ENCODE measurements at places on chromosomes 1 and 21.
A peak's percentile ranks its signal among the peaks of the same experiment; 100 is the strongest.

- DNase-seq, result no peak
These were observed 3.6 kb upstream of the RABIF start for GRCh38 chr1:202892501-202892900.

DNA sequence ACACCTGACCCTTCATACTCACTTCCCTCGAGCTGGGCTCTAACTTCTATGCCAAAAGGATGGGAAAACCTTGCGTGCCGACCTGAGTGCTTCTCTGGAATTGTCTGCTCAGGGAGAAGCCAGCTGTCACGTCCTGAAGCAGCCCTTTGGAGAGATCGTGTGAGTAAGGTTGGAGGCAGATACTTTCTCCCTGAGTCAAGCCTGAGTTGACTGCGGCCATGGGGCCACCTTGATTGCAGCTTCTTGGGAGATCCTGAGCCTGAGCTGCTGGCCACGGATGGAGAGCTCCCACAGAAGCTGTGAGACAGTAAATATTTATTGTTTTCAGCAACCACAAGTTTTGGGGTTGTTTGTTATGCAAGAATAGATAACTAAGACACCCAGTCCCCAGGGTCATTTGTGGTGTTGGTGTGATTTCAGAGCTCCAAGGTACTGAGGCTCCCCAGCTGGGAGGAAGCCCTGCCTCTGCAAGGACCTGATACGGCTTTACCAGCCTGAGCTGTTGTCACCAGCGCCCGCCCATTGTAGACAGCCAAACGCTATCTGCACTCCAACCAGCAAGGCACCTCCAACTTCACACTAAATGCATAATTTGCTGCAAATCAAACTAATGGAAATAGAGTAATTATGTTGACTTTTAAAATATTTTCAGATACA lies 531.6 kb downstream of the PTPRU start:
- no peak for DNase-seq

GRCh38 chr21:41953831-41954653 lies at the start of gene C2CD2:
Gene C2CD2, minus strand, starts transcription at chr21:41954018. Its CDS starts 370 bp downstream, at chr21:41953648.
- no peak for DNase-seq

GRCh38 chr1:151193856-151194255 lies 3.9 kb upstream of the VPS72 start:
- DNase-seq, result no peak

DNA sequence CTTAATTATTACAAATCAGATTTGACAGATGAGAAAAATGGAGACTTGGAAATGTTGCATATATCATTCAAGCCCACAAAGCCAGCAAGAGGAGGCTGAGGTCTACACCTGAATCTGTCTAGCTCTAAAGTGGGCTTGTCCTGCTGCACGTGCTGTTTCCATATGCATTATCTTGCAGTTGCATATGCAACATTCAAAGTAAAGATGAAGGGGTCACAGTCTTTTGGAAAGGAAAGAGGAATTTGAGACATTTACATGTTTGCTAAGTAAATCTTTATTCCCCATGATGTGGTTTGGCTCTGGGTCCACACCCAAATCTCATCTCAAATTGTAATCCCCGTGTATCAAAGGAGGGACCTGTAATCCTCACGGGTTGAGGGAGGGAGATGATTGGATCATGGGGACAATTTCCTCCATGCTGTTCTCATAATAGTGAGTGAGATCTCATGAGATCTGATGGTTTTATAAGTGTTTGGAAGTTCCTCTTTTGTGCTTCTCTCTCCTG lies 98.3 kb downstream of the BACH1 start:
- DNase-seq, result no peak

- no peak for DNase-seq
These were observed 21.3 kb downstream of the GNAT2 start for GRCh38 chr1:109598156-109598555.

GRCh38 chr1:227731241-227731677 lies 3.8 kb downstream of the JMJD4 start:
- no peak for DNase-seq

GRCh38 chr1:162200096-162200847 lies 130.8 kb downstream of the NOS1AP start:
- DNase-seq, result no peak

- DNase-seq, result no peak
These were observed 10.2 kb upstream of the GNB1 start for GRCh38 chr1:1900883-1901640.

GRCh38 chr1:172298141-172298540 lies 122.3 kb upstream of the C1orf105 start:
- no peak for DNase-seq

- DNase-seq, result no peak
These were observed 167.7 kb upstream of the PTGFR start for GRCh38 chr1:78322928-78323680.

DNA sequence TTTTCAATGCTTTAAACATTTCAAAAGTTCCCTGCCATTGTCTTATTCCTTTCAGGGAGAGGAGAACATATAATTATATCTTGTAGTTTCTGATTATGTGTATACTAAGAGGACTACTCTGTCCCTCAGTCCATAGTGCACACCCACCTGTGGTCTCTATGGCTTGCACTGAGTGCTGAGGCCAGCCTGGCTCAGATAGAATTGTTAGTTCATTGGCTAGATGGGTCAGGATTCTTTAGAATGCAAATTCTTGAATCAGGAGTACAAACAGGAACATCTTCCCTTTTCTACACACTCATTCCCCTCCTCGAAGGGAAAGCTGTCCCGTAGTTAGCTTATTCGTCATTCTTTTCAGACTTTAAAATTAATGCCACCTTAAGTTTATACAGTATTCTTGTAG lies 8.2 kb downstream of the BACH1 start:
- DNase-seq, result no peak

- DNase-seq, result no peak
These were observed 120.8 kb downstream of the GABPA start for GRCh38 chr21:25855576-25855975.

DNA sequence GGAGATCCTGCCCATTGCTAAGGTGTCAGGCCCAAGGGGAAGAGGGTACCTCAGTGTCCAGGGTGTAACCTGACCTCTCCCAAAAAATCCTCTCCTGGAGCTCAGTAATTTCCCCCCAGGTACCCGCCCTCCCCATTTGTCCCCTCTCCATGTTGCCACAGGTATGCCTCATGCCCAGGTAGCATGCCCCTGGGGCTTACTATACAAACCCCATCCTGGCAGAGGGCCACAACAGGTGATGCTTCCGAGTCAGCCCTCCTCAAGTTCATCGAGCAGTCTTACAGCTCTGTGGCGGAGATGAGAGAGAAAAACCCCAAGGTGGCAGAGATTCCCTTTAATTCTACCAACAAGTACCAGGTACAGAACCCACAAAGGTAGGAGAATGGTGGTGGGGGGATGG lies 15.7 kb downstream of the ATP1A4 start:
- no peak for DNase-seq

DNA sequence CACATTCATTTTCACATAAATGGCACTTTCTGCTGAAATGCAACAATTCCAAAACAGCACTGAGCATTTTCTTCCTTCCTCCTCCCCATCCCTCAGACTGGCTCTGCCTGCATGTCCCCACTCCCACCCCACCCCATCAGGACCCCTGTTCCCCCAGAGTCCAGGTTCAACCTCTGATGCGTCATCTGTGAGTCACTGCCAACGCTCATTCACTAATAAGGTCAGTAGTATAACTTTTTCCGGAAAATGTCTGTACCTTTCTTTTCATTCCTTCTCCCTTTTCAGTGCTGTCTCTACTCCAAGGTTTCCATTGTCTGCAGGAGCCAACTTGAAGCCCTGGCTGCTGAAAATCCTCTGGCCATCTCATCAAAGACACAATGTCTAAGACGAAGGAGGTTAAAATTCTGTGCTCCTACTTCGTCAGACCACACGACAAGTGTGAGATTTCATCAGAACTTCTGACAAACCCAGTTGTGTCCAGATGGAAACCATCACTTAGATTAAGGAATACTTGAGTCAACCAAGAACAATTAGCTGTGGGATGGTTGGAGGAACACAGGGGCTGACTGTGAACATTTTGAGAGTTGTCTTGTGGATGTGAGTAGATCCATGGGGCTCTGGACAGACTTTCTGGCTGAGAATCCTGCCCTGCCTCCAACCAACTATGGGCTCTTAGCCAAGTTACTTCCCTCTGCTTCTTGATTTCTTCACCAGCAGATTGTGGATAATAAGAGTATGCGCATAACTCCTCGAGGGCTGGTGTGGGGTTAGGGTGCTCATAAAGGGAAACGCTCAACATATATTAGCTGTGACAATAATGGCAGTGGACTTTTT lies 35.6 kb upstream of the UTS2 start:
- no peak for DNase-seq

DNA sequence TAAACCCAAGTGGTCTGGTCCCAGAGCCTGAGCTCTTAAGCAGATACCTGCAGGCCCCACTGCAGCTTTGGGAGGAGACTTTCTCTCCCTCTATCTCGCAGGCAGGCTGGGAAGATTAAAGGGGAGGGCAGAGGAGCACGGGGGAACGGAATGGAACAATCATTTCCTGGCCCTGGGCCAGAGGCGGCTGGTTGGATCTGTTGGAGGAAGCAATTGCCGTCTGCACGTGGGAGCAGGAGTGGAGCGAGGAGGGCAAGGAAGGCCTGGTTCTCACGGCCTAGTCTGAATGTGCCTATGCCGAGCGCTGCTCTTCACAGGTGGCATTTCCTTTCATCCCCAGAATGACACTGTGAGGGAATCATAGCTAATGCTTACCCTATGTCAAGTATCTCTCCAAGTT lies 23.7 kb downstream of the NKAIN1 start:
- no peak for DNase-seq

DNA sequence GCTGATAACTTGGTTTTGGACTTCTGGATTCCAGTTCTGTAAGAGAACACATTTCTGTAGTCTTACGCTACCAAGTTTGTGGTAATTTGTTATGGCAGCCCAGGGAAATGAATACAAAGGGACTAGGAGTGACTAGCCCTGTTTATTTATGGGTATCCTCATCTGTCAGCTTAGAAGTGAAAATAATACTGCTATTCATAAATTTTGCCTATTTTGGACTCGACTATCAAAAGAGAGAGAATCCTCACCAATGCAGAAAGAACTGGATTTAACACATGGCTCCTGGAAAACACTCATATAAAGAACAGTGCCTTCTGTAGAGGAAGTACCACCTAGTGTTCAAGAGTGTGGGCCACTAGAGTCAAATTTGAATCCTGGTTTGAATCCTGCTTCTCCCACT lies 22.6 kb downstream of the HSD11B1 start:
- DNase-seq, result no peak

GRCh38 chr1:41673378-41673777 lies 188.9 kb upstream of the EDN2 start:
- DNase-seq, result no peak

DNA sequence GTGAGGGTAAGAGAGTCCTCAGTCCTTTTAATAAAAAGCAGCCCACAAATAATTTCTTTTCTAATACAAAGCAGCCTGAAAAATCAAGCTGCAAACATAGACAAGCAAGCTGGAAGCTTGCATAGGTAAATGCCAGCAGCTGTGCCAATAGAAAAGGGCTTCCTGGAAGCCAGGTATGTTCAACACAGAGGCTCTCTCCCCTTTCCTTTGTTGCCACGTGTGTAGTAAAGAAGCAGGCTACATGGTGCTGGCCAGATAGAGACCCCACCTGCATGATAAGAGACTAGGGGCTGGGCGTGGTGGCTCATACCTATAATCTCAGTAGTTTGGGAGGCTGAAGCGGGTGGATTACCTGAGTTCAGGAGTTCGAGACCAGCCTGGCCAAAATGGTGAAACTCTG lies 50.1 kb upstream of the ERRFI1 start:
- DNase-seq, result no peak

GRCh38 chr1:97412166-97412565 lies 508.7 kb downstream of the DPYD start:
- DNase-seq, result no peak

GRCh38 chr1:54995013-54995760 lies 3.5 kb upstream of the BSND start:
- DNase-seq, result no peak

- DNase-seq, result no peak
These were observed 62.0 kb upstream of the ABCG1 start for GRCh38 chr21:42156690-42157605.

DNA sequence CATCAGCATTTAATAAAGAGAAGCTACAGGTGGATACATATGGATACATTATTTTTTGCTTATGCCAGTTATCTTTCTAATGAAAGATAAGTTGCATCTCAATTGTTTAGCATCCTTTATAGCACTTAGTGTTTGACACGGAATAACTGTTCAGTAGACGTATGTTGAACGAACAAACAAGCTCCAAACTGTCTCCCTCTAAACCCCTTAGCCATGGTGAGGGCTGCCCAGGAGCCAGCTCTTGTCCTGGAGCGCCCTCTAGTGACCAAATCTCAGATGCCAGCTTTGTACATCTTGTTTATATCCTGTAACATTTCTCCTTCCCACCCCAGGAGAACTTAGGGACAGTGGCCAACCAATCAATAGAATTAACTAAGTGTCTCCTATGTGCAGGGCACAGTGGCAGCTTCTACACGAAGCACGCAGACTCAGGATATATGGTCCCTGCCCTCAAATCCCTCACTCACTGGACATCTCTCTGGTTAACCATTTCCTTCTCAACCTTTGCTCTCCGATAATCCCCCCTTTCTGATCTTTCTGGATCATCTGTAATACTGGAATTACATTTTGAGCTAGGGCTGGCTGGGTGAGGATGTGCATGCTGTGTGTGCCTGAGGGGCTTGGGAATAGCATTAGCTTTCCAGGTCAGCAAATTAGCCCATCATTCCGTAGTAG lies 22.9 kb downstream of the KCNA10 start:
- peak; percentile 83 for DNase-seq

GRCh38 chr1:240468656-240469055 lies 143.3 kb downstream of the GREM2 start:
- DNase-seq, result no peak

DNA sequence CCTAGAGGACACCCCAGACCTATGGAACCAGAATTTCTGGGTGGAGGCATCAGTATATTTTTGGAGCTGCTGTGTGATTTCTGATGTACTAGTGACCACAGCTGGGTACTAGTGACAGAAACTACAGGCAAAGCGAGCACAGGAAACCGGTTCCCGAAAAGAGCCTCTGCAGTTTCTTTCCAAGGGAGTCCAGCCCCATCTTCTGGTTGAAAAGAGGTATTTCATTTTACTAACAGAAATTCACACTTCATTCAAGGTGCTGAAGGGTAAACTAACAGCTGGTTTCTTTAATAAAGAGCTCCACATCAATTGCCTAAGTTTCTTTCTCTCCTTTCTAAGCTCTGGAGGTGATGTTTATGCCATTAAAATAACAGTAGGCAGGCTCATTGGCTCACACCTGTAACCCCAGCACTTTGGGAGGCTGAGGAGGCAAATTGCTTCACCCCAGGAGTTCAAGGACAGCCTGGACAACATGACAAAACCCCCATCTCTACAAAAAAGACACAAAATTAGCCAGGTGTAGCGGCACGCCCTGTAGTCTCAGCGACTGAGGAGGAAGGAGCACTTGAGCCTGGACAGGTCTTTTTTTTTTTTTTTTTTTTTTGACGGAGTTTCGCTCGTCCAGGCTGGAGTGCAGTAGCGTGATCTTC lies 22.0 kb downstream of the THAP3 start:
- DNase-seq, result peak; percentile 73
